GM23248 (cell line): ENCODE measurements at places on chromosomes 6 and 20.

DNA sequence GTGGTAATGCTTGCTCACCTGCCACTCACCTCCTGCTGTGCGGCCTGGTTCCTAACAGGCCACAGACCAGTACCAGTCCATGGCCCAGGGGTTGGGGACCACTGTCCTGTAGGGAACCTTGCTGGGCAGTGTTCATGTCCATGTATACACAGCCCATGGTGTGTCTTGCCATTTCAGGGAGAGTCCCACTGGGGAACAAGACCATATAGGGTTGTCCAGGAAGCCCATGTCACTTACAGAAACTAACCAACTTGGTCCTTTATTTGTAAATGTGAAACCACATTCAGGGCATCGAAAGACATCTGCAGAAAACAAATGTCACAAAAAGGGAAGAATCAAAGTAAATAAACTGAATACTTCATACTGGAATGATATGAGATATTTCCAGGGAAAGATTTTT is 179.1 kb downstream of the NFATC2 start:
- DNase-seq: no peak

- DNase-seq: peak; percentile 81
Measured at GRCh38 chr6:122033564-122034181, 365.8 kb upstream of the HSF2 start.

DNA sequence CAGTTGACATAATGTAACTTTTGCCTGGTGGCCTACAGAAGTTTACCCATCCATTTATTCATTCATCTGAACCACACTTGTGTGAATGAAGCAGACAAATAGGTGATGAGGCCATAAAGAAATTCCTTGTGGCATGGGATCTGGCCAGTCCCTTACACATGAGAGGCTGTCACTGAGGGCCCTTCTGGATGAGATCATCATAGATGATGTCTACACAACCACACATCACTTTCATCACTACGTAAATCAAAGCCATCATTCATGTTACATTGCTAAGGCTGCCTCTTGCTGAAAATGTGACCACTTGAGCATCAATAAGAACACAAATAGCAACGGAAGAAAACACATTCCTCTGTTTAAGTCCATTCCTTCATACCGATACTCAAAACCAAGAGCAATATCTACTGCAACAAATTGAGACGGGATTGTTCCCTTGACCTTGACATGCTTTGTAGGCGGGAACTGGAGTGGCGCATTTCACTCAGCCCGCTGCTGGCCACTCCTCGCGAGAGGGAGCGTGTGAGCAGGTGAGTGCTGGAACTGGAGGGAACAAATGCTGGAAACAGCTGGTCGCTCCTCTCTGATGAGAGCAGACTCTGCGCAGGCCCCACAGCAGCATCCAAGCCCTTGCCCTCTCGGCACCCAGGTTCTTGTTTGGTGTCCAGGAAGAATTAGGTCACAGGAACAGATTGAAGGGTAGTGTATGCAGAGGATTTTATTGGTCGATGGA is 49.3 kb downstream of the FAM50B start:
- DNase-seq: peak; percentile 36

DNA sequence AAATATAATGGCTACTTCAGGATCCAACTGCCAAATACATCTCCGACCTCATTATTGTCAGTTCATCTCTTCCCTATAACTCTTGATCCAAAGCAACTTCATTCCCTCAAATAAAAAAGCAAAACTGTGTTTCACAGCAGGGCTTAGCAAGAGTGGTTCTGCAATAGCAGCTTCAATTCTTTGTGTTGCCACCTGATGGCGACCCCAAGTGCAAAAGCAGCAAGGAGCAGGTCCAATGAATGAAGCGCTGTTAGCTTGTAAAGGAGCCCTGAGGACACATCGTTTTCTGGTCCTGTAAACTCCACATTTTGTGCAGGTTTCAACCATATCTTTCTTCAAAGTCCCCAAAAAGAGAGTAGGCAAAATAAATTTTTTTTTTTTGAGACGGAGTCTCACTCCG is 19.6 kb downstream of the RTN4IP1 start:
- peak; percentile 32 for DNase-seq

DNA sequence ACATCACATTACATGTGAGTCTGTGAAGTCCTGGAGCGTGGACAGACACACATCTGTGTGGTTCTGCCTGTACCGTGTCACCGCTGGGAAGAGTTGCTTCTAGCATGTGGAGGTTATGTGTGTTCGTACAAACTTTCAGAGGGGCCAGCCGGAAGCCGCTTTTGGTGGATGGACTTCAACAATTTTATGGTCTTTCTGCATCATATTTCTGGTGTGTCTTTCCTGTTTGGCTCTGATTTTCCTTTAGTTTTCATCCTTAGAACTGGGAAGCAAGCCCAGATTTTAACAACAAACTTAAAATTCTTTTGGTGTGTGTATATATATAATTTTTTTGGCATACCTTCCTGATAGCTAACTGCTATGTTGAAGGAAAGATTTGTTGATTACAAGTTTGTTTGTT is 71.2 kb downstream of the TIAM2 start:
- DNase-seq: peak; percentile 52

- DNase-seq: no peak
Measured at GRCh38 chr20:26279238-26279637, 582.6 kb upstream of the ZNF337 start.

DNA sequence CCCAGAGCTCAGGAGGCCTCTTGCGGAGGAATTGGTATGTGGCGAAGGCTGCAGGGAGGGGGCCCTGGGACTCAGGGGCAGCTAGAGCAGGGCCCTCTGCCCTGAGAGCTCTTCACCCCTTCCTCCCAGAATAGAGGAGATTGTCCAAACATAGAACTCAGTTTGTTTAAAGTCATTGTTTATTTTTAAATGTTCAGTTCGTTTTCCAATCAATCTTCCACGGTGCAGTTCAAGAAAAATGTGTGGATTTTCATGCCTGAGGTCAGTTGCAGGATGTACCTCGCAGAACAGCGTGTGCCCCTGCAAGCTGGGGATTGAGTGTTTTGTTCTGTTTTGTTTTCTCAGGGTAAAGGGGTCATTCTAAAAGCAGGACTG is 37.2 kb downstream of the MGME1 start:
- no peak for DNase-seq

GRCh38 chr20:5364997-5365597 is 48.3 kb upstream of the PROKR2 start:
- no peak for DNase-seq

GRCh38 chr20:58048096-58048702 is 180.3 kb downstream of the ANKRD60 start:
- peak; percentile 81 for DNase-seq

DNA sequence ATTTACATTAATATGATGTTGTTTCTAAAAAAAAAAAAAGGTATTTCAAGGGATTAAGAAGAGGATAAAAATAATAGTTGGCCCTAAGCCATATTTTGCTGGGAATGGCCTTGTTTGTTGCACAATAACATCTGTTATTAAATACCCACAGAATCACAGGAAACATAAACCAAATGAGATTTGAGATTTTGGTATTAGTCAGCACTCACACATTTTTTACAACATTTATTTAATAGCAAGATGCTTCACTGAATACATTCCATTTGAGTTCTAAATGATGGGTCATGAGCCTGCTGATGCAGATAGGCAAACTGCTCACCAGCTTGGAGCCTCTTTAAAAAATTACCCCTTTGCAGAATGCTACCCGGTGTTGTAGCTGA is 92.9 kb upstream of the ENPP5 start:
- DNase-seq: peak; percentile 88

DNA sequence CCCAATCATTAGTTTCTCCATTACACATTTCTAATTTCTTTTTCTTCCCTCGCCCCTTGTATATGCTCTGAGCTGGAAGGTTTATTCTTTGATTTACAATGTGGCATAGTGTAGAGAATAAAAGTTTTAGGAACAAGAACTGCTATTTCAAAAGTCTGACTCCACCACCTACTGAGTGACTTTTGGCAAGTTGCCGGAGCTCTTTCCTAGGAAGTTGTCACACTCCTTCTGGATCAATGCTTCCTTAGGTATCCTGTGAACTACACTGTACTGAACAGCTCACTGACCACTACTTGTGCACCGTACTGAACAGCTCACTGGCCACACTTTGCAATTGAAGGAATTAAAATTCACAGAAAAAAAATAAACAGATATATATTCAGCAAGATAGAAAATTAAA is 458.2 kb downstream of the FRK start:
- DNase-seq: no peak

DNA sequence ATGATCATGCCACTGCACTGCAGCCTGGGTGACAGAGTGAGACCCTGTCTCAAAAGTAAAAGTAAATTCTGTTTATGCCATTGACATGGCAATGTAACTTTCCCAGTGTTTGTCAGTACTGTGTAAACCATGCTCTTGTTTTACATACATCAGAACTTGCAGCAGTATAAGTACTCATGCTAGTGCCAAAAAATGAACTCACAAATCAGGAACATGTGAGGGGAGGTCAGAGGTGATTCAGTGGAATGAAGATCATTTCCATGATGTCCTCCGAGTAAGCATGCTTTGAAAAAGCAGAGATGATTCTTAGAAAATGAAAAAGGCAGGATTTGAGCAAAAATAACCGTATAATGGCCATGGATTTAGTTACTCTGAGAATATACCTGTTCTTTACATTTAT is 81.9 kb downstream of the ANKS1A start:
- DNase-seq: peak; percentile 64

DNA sequence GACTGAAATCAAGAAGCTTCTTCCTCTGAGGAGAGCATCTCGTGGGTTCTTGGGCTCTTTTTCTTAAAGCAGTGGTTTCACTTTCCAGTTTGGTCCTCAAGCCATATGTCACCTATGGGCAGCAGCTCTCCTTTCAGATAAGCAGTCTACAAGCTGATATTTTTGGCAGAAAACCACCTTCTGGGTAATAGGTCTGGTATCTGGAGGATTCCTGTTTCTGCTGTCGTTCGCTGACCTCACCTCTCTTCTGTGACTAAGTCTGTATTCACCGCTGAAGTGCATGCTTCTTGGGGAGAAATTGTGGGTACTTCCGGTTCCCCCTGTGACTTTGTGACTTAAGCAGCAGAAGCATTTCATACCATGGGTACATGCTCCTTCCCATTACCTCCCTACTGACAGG is 193.6 kb downstream of the EDN1 start:
- DNase-seq: peak; percentile 94

- DNase-seq: no peak
Measured at GRCh38 chr6:166009385-166010031, 158.1 kb downstream of the TBXT start.

GRCh38 chr6:101940391-101940790 is 546.9 kb downstream of the GRIK2 start:
- DNase-seq: no peak

DNA sequence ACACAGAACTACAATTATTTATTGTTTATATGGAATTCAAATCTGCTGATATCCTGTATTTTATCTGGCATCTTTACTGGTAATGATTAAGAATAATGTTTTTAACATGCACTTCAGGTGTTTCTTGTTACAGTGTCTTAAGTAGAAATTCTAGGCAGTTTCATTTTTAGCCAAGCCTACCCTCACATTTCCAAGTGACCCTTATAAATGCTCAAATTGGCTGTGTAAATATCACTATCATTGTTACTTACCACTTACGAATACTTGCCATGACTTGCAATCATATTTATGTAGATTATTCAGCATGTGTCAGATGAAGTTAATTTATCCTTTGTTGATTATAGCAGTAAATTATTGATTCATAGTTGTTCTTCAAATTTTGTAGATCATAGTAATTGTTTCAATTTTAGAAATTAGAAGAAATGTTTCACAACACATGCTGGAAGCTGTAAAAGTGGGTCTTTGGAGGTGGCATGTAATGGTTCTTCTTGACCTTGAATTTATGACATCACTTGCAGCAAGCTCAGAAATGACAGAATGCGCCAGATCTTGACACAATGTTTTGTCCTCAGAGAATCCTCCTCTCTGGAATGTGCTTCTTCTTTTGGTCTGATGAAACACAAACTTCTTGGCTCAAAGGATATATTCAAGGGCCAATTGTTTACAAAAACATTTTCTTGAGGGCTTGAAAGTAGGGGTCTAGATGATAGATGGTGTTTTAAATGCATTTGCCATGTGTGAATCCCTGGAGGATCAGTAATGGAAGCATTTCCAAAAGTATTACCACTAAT is 471.8 kb downstream of the COL12A1 start:
- DNase-seq: peak; percentile 60

GRCh38 chr6:16481697-16482399 is 243.5 kb downstream of the GMPR start:
- DNase-seq: no peak

DNA sequence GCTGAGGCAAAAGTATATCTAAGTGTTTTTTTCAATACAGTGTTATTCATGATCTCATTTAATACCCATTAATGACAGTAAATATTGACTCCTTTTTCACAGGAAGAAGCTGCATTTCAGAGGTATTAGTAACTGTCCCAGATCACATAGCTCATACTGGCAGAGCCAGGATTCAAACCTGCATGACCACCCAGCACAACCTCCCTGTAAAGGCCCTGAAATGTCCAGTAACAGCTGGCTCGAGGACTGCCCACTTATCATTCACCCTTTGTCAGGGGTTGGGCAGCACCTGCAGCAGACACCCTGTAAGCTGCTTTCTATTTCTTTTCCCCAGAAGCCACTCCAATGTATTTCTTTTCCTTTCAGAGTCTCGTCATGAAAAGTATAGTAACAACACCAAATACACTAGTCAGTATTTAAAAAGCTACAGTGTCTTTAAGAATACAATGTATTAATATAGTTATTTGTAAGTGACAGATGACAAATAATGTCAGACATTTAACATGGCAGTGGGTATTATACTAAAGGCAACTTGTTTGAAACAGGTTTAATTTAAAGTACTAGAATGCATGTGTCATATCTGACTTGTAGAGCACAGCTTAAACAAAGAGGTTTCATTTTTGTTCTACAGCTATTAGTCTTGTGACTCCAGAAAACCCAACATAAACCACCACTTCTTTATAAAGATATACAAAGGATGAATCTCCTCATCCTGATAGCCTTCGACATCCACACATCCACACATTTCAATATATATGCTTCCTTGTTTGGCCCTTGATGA is 841.6 kb upstream of the GJE1 start:
- peak; percentile 16 for DNase-seq

GRCh38 chr6:130610303-130610702 is 216.9 kb upstream of the SMLR1 start:
- DNase-seq: no peak

DNA sequence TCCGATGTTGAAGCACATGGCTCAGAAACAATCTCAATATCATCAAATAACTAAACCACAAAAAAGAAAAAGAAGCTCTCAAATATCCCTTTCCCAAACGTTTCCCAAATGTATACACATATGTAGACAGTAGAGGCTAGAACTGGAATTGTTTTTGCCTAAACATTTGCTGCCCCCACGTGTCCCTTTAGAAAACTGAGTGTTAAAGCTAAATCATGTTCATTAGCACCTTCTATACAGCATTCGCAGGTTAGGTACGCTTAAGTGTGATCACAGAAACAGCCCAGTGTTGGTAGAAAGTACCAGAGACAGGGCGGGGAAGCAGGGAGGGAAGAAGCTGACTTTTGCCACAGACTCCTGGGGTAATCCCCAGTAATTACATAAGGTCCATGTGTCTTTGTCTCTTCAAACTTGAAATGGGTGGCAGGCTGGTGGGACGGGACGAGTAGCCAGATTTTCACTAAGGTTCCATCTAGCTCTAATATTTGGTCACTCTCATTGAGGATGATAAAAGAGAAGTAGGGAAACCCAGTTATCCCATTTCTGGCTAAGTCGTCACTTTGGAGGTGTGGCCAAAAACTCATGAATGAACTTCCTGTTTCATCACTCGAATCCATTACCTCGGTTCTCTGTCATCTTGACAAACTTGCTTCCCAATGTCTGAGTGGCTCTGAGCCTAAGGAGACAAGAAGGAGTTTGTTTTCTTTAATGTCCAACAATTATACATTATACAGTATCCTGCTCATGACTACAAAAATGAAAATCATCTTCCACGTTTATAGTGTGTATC is 15.0 kb upstream of the TFAP2A start:
- peak; percentile 79 for DNase-seq
